ENCODE measurements at places on chromosomes 3 and 15. TPM values are rescaled to one million over a fixed set of nuclear protein-coding genes. Genes with fewer than 3 reads are reported as not detected.

Gene HTR3E
- total RNA-seq, result not detected

Gene ANKRD34C
- total RNA-seq, result 0.28 TPM

Gene CELSR3
- total RNA-seq, result 6.0 TPM

Gene SLC22A14
- total RNA-seq, result 0.10 TPM

Gene CIB2
- total RNA-seq, result 18.4 TPM

Gene TRAT1
- 0.20 TPM for total RNA-seq

Gene PFN2
- 220 TPM for total RNA-seq

Gene FGD5
- 12.1 TPM for total RNA-seq

Gene IMPG2
- 3.1 TPM for total RNA-seq

Gene GHRL
- 0.39 TPM for total RNA-seq

- H3K27ac ChIP-seq, result no peak overlapping the region
- no peaks in the 10 kb centered on the region for H3K27me3 ChIP-seq
- DNase-seq, result no peak
- H3K4me1 ChIP-seq, result no peaks in the 10 kb centered on the region
Measured at GRCh38 chr3:24387000-24387399, 107.7 kb downstream of the THRB start.

DNA sequence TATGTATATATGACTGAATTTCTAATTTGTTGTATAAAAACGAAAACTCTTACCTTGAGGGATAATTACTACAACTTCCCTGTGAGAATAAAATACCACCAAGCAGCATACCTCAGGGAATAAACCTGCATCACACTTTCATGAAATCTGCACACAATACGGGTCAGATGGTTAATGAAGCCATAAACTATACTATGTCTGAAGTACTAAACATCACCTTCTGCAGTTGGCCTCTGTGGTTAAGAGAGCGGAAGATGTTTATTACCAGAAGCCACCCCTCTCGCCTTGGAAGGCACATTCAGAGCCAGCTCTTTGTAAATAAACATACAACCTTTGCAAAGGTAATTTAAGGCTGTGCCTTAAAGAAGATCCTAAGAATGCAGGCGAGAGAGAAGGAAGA is 462.1 kb upstream of the NR2F2 start:
- H3K4me1 ChIP-seq, result peaks cover 3% of the 10 kb centered on the region
- no peak overlapping the region for H3K27ac ChIP-seq
- H3K27me3 ChIP-seq, result no peaks in the 10 kb centered on the region
- H3K4me3 ChIP-seq, result no peak overlapping the region
- DNase-seq, result no peak
- no peaks in the 10 kb centered on the region for H3K36me3 ChIP-seq

GRCh38 chr3:172586436-172586835 is 63.2 kb upstream of the TNFSF10 start:
- H3K4me3 ChIP-seq, result no peak overlapping the region
- H3K4me1 ChIP-seq, result no peaks in the 10 kb centered on the region
- DNase-seq, result no peak
- no peaks in the 10 kb centered on the region for H3K27me3 ChIP-seq
- H3K27ac ChIP-seq, result no peak overlapping the region

DNA sequence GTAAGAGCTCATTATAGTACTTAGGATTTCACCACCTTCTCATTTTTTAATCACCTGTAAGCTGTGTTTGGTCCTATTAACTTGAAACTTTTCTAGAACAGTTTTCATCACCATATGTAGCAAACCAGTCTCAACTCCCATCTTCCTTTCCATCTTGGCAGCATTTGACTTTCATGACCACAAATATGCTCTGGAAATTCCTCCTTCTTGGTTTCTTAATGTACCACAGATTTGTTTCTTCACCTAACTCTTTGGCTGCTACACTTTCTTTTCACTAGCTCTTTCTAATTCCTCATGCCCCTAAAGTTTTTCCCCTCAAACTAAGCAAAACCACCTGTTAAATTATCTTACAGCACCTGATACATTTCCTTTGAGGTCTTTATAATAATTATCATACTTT is 13.2 kb upstream of the NMB start:
- no peak for DNase-seq
- no peaks in the 10 kb centered on the region for H3K4me1 ChIP-seq
- no peaks in the 10 kb centered on the region for H3K27me3 ChIP-seq
- H3K27ac ChIP-seq, result no peak overlapping the region
- no peak overlapping the region for H3K4me3 ChIP-seq

DNA sequence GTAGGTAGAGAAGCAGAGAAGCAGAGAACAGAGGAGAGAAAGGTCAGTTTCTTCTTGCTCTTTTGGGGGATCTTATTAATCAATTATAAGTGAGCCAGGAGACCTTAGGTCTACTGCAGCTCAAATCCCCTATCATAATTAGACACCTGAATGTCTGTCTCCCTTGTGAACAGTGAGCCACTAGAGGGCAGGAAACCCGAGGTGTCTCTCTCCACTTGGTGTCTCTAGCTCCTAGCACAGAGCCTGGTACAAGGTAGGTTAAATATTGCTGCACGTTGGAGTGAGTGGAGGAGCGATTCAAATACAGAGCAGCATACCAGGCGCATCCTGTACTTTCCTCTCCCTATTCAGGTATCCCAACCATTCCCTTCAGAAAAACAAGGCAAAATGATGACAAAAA is 2.0 kb upstream of the ST8SIA2 start:
- peaks cover 39% of the 10 kb centered on the region for H3K4me1 ChIP-seq
- H3K36me3 ChIP-seq, result no peaks in the 10 kb centered on the region
- H3K27me3 ChIP-seq, result peaks cover 20% of the 10 kb centered on the region

- no peak overlapping the region for H3K4me3 ChIP-seq
- no peak overlapping the region for H3K27ac ChIP-seq
- peaks cover 11% of the 10 kb centered on the region for H3K4me1 ChIP-seq
- H3K36me3 ChIP-seq, result no peaks in the 10 kb centered on the region
- no peak for DNase-seq
- H3K27me3 ChIP-seq, result peaks cover 29% of the 10 kb centered on the region
Measured at GRCh38 chr15:83379579-83379959, 67.6 kb upstream of the SH3GL3 start.

DNA sequence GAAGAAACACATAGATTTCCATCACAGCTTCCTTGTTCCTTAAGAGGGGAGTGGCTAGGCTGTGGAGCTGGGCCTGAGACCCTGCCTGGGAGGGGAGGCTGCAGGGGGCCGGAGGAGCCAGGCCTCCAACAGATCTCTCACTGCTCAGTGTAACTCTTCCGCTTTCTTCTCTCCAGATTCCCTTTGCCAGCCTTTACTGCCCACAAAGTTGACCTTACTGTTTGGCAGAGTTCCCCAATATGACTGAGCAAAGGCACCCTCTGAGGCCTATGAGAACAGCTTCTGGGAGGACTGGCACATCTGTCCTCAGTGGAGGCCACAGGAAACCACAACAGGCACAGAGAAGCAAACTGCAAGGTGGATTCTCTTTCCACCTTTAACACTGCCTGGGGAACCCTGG is 38.1 kb downstream of the SLCO2A1 start:
- H3K4me1 ChIP-seq, result peaks cover 3% of the 10 kb centered on the region
- H3K27me3 ChIP-seq, result no peaks in the 10 kb centered on the region
- no peak for DNase-seq
- H3K27ac ChIP-seq, result no peak overlapping the region
- H3K4me3 ChIP-seq, result no peak overlapping the region

GRCh38 chr15:60006203-60006862 is 2.2 kb downstream of the FOXB1 start:
- H3K36me3 ChIP-seq, result peaks cover 12% of the 10 kb centered on the region
- H3K4me3 ChIP-seq, result peak overlapping the region; percentile 41
- H3K4me1 ChIP-seq, result peaks cover 34% of the 10 kb centered on the region
- peaks cover 97% of the 10 kb centered on the region for H3K27me3 ChIP-seq
- DNase-seq, result no peak

GRCh38 chr15:74767167-74768098 is 14.4 kb upstream of the CSK start:
- no peak overlapping the region for H3K27ac ChIP-seq
- H3K36me3 ChIP-seq, result no peaks in the 10 kb centered on the region
- peaks cover 23% of the 10 kb centered on the region for H3K4me1 ChIP-seq
- no peaks in the 10 kb centered on the region for H3K27me3 ChIP-seq

DNA sequence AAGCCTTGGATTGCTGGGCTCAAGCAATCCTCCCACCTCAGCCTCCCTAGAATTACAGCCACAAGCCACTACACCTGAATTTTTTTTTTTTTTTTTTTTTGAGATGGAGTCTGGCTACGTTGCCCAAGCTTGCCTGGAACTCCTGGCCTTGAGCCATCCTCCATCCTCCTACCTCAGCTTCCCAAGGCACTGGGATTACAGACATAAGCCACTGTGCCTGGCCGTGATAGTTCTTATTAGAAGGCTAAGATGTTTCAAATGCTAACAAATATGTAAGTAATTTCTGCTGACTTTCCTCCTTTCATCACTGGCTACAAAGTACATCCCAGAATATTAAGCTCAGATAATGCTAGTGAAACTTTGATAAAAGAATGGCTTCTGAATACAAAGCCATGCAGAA is 5.7 kb upstream of the SETMAR start:
- H3K4me1 ChIP-seq, result no peaks in the 10 kb centered on the region
- H3K36me3 ChIP-seq, result no peaks in the 10 kb centered on the region
- H3K27ac ChIP-seq, result no peak overlapping the region
- no peak for DNase-seq
- no peak overlapping the region for H3K4me3 ChIP-seq

GRCh38 chr3:3353153-3353552 is 173.7 kb upstream of the CRBN start:
- no peak overlapping the region for H3K27ac ChIP-seq
- H3K27me3 ChIP-seq, result no peaks in the 10 kb centered on the region
- no peak for DNase-seq
- no peaks in the 10 kb centered on the region for H3K36me3 ChIP-seq

DNA sequence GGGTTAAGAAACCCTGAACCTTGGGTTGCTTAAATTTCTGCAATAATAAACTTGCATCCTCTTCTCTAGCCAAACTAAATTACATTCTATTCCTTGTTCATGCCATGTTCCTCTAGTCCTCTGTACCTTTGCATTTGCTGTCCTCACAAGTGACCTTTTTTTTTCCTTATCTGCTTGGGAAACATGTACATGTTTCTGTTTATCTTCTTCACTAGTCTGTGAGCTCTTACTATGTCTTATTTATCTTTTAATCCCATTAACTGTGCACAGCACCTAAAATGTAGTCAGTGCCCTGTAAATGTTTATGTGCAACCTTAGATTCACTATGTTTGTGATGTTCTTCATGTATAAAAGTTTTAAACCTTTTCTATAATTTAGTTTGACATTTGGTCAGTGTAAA is 61.9 kb downstream of the REC114 start:
- H3K4me1 ChIP-seq, result no peaks in the 10 kb centered on the region
- H3K27me3 ChIP-seq, result no peaks in the 10 kb centered on the region
- no peak overlapping the region for H3K4me3 ChIP-seq
- no peaks in the 10 kb centered on the region for H3K36me3 ChIP-seq
- no peak overlapping the region for H3K27ac ChIP-seq

DNA sequence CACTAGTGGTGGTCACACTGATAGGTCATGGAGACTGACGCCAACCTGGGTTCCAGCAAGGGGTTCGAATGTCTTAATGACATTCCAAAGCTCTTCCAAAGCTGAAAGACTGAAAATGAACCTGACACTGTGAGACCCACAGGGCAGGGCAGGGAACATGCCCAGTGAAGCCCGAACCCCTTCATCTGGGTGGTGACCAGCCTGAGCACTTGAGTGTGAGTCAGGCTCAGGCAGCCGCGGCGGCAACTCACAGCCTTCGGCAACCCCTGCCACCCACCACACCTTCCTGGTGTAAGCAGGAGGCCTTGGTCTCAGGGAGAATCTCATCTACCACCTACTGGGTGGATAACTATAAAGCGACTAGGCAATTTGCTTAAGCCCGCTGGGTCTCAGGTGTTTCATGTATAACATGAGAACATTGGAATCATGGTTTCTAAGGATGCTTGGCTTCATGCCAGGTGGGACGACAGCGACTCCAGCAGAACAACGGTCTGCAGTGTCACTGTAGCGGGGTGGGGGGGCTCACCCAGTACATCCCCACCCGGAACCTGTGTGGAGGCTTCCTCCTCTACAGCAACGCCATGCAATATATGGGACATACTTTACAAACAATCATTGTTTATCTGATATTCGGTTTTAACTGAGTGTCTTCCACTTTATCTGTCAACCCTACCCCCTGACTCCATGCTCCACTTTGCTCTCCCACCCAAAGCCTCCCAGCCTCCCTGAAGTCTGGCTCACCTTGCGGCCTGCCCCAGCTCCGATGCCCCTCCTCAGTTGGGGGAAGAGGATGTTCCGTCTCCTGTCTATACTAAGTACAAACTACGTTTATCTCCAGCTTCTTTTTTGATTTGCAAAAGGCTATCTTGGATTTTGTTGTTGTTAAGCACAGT is 125.0 kb upstream of the MEF2A start:
- no peaks in the 10 kb centered on the region for H3K27me3 ChIP-seq
- H3K36me3 ChIP-seq, result no peaks in the 10 kb centered on the region
- DNase-seq, result no peak
- H3K27ac ChIP-seq, result no peak overlapping the region
- H3K4me1 ChIP-seq, result peaks cover 46% of the 10 kb centered on the region
- H3K4me3 ChIP-seq, result no peak overlapping the region

DNA sequence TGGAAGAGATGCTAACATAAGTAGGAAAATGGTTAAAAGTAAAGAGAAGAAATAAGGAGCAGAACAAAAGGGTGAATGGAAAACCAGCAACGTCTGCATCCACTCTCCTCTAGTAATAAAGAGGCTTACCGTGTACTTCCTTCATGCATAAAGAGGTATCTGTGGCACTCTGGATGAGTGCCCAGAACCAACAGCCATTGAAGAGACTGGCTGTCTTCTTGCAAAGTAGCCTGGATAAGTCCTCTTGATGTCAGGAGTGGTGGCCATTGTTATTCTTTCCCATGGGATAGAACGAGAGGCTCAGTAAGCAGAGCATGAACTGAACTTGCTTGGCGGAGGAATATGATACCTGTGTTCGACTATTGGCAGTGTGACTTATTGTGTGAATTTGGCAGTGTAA is 186.2 kb upstream of the RASGRP1 start:
- no peaks in the 10 kb centered on the region for H3K27me3 ChIP-seq
- no peaks in the 10 kb centered on the region for H3K4me1 ChIP-seq
- DNase-seq, result peak; percentile 62
- H3K27ac ChIP-seq, result no peak overlapping the region

DNA sequence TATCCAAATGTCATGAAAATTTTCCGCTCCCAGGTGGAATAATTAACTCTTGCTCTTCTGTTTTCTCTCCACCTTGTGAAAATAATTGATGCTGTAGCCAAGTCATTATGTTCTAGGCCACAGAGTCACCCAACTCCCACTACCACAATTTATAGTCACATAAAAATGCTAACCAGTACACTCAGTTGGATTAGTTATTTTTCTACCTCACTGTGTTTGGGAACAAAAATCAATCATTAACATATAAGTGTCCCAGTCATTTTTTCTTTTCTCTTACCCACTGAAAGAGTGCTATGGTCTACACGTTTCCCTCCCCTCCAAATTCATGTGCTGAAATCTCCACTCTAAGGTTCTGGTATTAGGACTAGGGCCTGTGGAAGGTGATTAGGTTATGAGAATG is 255.6 kb upstream of the LMCD1 start:
- no peaks in the 10 kb centered on the region for H3K27me3 ChIP-seq
- H3K4me3 ChIP-seq, result no peak overlapping the region
- no peak for DNase-seq
- no peaks in the 10 kb centered on the region for H3K36me3 ChIP-seq

- no peaks in the 10 kb centered on the region for H3K27me3 ChIP-seq
- no peak for DNase-seq
- H3K27ac ChIP-seq, result no peak overlapping the region
- no peaks in the 10 kb centered on the region for H3K4me1 ChIP-seq
Measured at GRCh38 chr3:138303474-138303873, 26.2 kb downstream of the NME9 start.
